Uterus (tissue), 4 donors: ENCODE measurements at places on chromosomes 5 and 9. TPM values are rescaled to one million over a fixed set of nuclear protein-coding genes. Genes with fewer than 3 reads are reported as not detected.

POU5F2 gene
- total RNA-seq, result 3.1 TPM

DNA sequence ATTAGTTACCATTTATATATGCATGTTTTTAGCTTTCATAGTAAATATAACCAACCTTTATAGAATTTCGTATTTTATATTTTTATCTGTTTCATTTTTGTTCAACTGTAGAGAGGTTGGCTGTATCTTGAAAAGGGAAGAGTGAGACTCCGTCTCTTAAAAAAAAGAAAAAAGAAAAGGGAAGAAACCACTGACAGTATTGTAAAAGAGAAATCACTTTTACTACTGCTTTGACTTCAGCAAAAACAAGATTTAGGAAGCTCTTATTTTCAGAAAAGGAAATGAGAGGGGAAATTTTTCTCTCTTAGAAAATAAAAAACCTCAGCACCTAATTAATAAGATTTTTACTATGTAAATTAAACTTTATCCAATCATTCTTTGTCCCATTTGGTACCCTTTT is 14.4 kb downstream of the POLK start:
- no peak overlapping the region for H3K27ac ChIP-seq
- H3K4me1 ChIP-seq, result no peaks in the 10 kb centered on the region
- DNase-seq, result no peak
- no peaks in the 10 kb centered on the region for H3K36me3 ChIP-seq

POLE3 gene
- total RNA-seq, result 6.5 TPM

IFNA13 gene
- total RNA-seq, result not detected
